CD4-positive, alpha-beta T cell treated with Interleukin-2 at 100 ng/mL for 4 hours (primary cell): ENCODE measurements at places on chromosomes 7 and 10.

- no peak for DNase-seq
Observed at GRCh38 chr7:94888551-94888950, 18.8 kb upstream of the PPP1R9A start.

DNA sequence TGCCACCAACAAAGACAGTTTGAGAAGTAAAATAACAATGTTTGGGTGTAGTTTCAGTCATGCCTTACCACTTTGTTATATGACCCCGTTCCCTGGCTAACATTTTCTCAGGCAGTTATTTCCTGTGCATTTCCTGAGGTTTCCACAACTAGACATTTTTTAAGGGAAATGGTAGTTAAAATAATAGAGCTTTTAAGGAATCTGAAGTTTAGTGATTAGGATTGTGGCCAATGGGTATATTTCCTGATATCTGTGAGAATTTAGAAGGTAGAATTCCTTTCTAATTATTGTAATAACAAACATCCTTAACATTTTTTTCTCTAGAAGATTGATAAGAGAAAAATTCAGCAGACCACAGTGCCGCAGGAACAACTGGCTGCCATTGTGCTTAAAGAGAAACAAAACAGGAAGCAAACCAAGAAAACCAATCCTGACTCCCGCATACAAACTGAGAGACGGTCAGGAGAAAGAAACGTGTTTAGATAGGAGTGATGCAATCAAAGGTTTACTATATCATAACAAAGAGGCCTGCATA is 193.6 kb downstream of the MBL2 start:
- DNase-seq, result no peak

DNA sequence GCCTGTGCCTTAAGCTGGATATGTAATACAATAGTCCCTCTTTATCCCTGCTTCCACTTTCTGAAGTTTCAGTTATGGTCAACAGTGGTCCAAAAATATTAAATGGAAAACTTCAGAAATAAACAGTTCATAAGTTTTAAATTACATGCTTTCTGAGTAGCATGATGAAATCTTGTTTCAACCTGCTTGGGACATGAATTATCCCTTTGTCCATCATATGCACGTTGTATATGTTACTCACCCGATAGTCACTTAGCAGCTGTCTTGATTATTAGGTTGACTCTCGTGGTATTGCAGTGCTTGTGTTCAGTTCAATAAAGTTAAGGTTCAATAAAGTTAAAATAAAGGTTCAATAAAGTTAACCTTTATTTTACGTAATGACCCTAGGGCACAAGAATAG is 25.5 kb downstream of the C1GALT1 start:
- DNase-seq, result no peak

DNA sequence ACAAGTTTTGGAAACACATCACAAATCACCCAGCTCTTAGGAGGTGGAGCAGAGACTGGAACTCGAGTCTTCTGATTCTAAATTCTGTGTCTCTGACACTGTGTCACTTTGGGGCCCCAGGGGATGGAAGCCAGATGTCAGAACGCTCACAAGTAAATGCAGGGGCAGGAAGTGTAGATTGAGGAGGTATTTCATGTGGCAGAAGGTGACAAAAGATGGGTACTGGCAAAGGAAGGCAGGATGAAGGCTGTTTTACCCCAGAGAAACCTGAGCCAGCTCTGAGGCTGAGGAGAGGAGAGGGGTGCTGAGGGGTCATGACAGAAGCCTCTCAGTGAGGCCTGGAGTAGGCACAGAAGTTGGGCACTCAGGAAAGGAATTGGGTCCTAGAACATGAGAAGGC is 6.0 kb upstream of the PURB start:
- DNase-seq, result peak; percentile 48

GRCh38 chr10:28948046-28948445 is 270.7 kb downstream of the BAMBI start:
- no peak for DNase-seq

- no peak for DNase-seq
Observed at GRCh38 chr7:102125127-102125596, 161.5 kb upstream of the SH2B2 start.

DNA sequence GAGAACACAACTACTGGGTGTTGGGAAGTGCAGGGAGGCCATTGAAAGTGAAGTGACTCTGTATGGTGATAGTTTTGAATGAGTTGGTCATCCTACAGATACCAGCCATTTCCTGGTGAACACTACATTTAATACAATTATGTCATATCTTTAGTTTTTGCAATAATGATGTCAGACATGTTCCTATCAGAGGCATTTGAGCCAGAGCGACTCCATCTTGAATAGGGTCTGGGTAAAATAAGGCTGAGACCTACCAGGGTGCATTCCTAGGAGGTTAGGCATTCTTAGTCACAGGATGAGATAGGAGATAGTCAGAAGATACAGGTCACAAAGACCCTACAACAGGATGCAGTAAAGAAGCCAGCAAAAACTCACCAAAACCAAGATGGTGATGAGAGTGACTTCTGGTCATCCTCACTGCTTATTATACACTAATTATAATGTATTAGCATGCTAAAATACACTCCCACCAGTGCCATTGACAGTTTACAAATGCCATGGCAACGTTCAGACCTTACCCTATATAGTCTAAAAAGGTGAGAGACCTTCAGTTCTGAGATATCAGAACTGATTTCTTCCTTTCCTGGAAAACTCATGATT is 28.2 kb downstream of the ADK start:
- peak; percentile 32 for DNase-seq

DNA sequence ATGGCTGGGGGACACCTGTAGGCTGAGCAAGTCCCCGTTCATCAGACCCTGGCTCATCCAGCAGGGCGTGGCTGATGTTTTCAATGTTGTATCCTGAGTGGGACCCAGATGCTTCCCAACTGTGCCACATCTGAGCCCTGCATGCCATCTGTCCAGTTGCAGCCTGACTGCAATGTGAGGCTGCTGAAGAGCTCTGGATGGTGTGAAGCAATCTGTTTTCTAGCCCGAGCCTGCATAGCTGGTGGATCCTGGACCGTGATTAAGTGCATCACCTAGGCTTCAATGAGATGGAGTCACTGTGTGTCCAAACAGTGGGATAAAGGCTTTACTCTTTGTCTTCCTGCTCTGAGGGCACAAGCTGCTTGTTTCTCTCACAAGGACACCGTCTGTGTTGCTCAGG is 99.8 kb downstream of the TCF7L2 start:
- DNase-seq, result no peak

GRCh38 chr7:94971051-94971867 is 63.9 kb downstream of the PPP1R9A start:
- no peak for DNase-seq
